ENCODE measurements at places on chromosomes 5 and 9.

DNA sequence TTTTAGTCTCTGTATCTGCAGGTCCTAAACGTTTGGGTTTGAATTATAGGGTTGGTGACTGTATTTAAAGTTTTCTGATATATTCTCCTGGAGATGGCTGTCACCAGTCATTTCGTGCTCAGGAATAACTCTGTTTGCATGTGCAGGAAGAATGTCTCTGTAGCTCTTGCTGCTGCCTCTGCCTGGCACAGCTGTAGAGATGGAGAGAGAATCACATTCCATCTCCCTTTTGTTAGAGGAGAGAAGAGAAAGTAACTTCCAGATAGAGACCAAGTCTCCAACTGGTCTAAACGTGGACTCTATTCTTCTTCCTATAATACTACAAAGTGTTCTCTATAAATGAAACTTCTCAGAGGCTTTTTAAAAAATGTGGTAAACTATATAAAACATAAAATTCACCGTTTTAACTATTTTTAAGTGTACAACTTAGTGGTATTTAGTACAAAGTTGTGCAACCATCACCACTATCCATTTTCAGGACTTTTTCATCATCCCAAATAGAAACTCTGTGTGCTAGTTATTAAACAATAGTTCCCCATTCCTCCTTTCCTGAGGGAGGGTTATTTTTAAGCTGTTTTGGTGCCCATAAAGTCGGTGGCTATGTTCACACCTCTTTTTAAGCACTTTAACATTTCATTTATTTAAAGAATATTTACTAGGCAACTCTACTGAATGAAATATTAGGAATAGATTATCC, 20.7 kb upstream of the STARD4 start:
- no peak for DNase-seq

DNA sequence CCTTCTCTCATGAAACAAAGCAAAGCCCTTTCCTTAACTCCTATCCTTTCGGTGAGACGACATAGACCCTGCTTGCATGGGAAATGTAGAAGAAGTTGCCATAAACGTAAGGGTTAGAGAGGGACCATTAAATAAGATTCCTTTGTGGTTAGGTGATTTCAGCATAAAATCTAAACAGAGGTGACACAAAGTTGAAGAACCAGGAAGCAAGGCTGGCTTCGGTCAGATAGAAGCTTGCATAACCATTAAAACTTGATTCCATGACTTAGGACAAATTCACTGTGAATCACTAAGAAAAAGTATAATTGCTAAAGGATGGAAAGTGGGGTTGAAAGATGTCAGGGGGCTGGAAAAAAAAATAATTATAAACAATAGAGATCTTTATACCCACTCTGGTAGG, 30.9 kb upstream of the ABLIM3 start:
- DNase-seq, result no peak

DNA sequence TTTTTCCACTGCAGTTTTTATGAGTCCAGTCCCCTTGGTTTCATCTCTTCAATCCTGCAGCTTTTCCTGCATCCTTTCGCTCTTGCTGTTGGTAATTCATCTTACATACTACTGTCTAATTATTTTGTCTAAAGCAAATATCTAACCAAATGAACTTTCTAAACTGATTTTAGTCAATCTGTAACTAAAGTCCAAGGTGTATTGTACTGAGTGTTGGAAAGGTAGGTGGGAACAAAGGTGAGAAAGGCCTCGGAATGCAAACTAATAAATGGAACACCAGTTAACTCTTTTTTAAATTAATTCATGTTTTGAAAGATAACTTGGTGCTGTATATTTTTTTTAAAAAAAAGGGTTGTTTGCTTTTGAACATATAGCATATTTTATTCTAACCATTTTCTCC, 152.7 kb upstream of the CYLC2 start:
- DNase-seq, result no peak

- no peak for DNase-seq
These were observed 159.5 kb downstream of the RAPGEF6 start for GRCh38 chr5:131475541-131475941.

- peak; percentile 2 for DNase-seq
These were observed 199.9 kb upstream of the CDKN2B start for GRCh38 chr9:22208846-22209585.

GRCh38 chr9:28616310-28616709, 1043.0 kb upstream of the C9orf72 start:
- no peak for DNase-seq

DNA sequence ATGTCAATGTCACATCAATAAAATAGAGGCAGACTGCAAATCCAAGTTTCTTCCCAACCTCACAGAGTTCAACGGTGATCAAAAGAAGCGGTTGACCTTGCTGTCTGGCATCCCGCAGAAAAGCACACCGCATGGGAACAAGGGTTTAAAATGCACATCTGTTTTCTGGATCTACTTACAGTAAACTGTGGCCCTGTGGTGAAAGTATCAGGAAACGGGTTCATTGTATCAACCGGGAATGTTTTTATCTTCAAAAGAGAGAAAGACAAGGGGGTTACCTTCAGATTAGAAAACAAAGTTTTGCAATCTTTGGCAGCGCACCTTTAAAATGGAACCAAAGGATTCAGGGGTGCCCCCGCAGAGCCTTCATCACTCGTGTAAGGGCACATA, 15.5 kb upstream of the FRRS1L start:
- no peak for DNase-seq

- no peak for DNase-seq
These were observed 108.8 kb upstream of the RETREG1 start for GRCh38 chr5:16725575-16725974.

GRCh38 chr5:58259685-58260152, 200.2 kb downstream of the PLK2 start:
- no peak for DNase-seq

- no peak for DNase-seq
These were observed 23.7 kb downstream of the CSNK1G3 start for GRCh38 chr5:123535648-123536047.

DNA sequence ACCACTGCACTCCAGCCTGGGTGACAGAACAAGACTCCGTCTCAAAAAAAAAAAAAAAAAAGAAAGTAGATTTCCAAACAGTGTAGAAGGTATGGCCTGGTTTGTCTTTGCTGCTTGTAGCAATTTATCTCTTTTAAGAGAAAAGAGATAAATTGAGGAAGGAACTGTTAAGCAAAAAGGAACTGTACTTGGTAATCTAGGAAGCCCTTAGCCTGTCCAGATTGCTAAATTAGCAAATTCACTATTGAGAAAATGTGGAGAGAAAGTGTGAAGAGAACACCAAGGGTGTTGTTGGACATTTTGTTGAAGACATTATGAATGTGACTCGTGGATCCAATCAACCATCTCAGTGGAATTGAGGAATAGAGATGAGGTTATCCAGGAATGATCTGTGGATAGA, 13.0 kb upstream of the SUSD3 start:
- no peak for DNase-seq

DNA sequence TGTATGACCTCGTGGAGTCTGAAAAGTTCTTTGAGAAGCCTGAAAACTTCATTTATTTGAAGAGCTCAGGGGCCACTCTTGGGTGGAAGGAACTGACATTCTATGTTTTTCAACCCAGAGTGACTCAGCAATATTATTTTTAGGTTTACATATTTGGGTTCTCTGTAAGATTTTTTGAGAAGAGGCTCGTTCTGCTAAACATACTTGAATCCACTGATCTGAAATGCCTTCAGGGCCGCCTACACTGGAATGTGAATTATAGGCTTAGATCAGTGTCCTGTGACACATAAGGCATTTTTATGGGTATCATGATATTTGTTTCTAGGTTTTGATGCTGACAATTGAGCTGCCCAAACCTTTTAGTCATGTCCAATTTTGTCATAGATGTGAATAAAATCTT, 86.2 kb downstream of the PSAT1 start:
- DNase-seq, result no peak

- no peak for DNase-seq
These were observed 263.8 kb downstream of the FBXL7 start for GRCh38 chr5:15763754-15764153.

- no peak for DNase-seq
These were observed 245.0 kb downstream of the AUH start for GRCh38 chr9:91116711-91117110.

- no peak for DNase-seq
These were observed 2.7 kb downstream of the PTGES start for GRCh38 chr9:129750013-129750638.

GRCh38 chr9:133696071-133696472, 42.1 kb downstream of the SARDH start:
- no peak for DNase-seq

DNA sequence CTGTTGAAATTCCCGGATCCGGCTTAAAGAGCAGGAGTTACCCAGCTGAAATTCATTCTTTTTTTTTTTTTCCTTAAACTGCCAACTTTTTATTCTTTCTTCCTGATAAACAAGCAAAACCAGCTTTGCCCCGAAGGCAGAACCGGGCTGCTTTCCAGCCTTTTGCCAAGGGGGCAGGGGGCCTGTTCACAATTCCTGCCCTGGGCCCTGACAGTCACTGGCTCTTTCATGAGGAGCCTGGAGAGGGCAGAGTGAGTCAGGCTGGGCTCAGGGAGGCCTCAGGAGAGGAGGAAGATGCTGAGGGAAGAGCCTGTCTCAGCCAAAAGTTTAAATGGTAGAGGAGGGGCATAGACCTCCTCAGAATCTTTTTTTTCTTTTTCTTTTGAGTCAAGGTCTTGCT, 4.8 kb downstream of the GLIPR2 start:
- no peak for DNase-seq

GRCh38 chr9:35237311-35237710, 75.5 kb downstream of the UNC13B start:
- no peak for DNase-seq

GRCh38 chr5:164234321-164234720, 728.9 kb downstream of the MAT2B start:
- DNase-seq, result no peak

GRCh38 chr5:123358751-123359150, 64.5 kb downstream of the CEP120 start:
- no peak for DNase-seq

DNA sequence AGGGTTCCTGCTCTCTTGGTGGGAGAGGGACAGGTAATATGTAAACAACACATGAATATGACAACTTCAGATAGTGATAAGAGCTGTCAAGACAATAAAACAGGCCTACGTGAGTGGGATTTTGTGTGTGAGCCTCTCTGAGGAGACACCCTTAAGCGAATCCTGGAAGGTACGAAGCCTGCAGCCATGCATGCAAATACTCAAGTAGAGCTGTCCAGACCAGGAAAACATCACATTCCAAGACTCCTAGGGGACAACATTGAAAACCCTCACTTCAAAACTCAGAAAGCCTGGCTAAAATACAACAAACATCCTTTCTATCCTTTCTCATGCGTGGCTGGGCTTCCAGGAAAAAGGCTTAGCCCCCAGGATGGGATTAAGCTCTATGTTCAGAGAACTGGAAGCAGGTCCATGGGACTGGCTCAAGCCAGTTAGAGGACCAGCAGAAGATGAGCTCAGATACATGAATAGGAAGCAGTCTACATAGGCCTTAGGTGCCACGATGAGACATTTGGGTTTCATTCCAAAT, 124.8 kb upstream of the IQGAP2 start:
- no peak for DNase-seq

DNA sequence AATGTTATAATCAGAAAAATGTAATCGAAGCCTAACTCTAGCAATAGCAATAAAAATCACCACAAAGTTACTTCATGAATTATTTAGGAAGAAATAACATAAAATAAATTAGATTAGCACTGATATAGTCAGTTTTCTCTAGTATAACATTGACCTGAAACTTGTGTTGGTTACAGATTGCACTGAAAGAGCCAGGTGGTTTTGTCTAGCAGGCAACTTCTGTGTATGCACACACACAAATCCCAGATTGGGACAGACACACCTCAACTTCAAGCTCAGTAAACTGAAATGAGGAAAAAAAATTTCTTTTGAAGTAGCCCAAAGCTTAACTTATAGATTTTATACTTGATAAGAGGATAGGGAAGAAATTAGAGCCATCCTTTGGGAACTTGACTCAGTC, 129.3 kb downstream of the EFNA5 start:
- DNase-seq, result no peak

DNA sequence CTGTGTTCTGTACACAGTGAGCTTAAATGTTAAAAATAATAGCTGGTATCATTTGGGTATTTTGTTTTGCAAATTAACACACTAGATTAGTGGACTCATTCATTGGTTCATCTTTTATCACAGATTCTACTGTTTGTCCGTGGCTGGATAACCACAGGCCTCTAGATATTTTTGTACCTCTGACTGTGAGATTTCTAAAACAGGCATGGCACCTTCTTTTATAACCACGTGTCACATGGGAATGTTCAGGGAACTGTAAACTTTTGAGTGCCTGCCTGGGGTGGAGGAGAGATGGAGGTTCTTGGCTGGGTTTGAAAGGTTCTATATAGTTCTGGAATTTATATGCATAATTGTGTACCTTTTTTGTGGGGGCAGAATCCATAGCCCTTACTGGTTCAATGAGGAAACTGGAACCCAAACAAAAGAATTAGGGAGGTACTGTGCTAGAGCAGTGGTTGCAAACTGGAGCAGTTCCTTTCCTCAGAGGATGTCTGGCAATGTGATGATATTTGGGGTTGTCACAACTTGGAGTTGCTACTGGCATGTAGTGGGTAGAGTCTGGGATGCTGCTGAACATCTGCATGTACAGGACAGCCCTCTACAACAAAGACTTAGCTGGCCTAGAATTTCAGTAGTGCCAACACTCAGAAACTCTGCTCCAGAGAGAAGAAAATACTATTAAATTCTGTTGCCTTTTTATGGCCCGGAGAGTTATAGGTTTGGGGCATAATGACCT, 16.9 kb downstream of the TLE4 start:
- DNase-seq, result no peak

DNA sequence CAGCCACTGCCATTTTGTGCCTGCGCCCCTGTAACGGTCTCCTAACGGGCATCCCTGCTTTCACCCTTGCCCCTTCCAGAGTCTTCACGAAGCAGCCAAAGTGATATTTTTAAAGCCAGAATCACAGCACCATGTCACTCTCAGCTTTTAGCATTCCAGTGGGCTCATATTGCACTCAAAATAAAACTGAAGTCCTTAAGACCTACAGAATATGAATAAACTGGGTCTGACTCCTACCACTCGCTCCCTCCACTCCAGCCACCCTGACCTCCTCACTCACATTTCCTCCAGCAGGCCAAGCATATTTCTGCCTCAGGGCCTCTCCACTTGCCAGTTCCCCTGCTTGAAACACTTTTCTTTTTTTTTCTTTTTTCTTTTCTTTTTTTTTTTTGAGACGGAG, 2.4 kb upstream of the PDLIM7 start:
- DNase-seq, result no peak

- DNase-seq, result peak; percentile 17
These were observed 60.3 kb downstream of the UBAP2 start for GRCh38 chr9:33988219-33988890.

GRCh38 chr5:31476738-31477141, 55.2 kb downstream of the DROSHA start:
- no peak for DNase-seq

GRCh38 chr5:92147798-92148197, 764.7 kb upstream of the ARRDC3 start:
- no peak for DNase-seq
